ENCODE measurements at places on chromosomes 6 and 20.

GRCh38 chr6:135148889-135149288 is 32.2 kb upstream of the MYB start:
- no peak overlapping the region for H3K4me3 ChIP-seq
- no peak for DNase-seq
- peaks cover 55% of the 10 kb centered on the region for H3K4me1 ChIP-seq
- H3K27me3 ChIP-seq: no peaks in the 10 kb centered on the region
- no peak overlapping the region for H3K27ac ChIP-seq

DNA sequence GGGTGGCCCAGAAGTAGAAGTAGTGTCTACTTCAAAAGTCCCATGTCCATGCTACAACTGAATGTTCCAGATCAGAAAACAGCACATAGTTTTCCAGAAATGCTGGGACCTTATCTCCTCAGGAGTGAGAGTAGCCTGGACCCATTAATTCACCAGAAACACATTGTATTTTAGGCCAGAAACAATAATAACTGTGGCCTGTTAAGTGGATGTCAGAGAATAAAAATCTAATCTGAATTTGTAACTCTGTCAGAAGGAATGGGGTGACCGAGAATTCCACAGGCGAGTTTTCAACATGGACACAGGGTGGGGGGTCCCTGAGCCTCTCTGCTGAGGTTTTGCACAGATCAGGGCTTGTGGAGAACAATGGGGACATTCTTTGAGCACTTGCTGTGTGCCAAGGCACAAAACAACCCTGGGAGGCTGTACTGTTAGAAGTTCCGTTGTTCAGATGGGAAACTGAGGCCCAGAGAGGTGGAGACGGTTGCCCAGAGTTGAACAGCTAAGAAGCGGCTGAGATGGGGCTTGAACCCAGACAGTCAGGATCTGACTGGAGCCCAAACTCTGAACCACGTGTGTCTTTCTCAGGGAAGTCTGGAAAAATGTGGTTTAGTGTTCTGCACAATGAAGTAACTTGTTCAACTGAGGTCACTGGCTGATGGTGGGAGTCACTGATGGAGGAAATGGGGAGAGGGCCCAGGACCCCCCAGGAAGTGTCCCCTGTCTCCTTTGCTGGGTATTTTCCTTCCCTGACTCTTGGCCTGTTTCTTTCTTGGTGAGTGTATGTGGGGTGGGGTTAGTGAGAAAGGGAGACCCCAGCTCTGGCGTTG is 44.2 kb downstream of the SNAI1 start:
- H3K4me1 ChIP-seq: no peaks in the 10 kb centered on the region
- H3K27ac ChIP-seq: no peak overlapping the region
- H3K4me3 ChIP-seq: no peak overlapping the region
- H3K36me3 ChIP-seq: no peaks in the 10 kb centered on the region
- H3K27me3 ChIP-seq: no peaks in the 10 kb centered on the region

DNA sequence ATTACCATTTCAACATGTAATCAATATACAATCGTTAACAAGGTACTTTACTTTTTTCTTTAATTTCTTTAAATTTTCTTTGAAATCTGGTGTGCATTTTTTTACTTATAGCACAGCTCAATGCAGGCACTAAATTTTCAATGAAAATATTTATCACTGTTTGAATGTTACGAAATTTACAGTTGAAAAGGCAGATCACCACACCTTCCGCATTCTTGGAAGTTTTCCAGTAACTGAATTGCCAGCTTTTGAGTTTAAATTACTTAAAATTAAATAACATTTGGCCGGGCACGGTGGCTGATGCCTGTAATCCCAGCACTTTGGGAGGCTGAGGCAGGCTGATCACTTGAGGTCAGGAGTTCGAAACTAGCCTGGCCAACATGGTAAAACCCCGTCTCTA is 309.9 kb downstream of the BMP7 start:
- no peak overlapping the region for H3K4me3 ChIP-seq
- H3K27me3 ChIP-seq: peaks cover 32% of the 10 kb centered on the region
- no peaks in the 10 kb centered on the region for H3K4me1 ChIP-seq
- no peak overlapping the region for H3K27ac ChIP-seq

DNA sequence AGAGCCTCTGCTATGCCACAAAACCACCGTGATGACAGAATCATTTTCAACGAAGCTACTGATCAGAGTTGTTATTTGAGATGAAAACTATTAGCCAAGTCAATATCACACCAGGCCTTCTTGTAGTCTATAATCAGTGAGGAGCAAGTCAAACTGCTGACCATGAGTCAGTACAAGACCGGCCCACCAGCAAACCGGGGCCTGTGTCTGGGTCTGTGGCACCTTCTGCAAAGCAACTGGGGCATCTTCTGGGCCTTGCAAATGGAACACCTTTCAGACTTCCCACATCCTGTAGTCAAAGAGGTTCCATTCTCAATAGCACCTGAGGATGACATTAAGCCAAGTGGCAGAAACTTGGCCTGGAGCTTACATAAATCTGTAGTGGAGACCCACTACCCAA is 38.5 kb downstream of the CPXM1 start:
- peaks cover 2% of the 10 kb centered on the region for H3K27me3 ChIP-seq
- no peaks in the 10 kb centered on the region for H3K4me1 ChIP-seq
- no peaks in the 10 kb centered on the region for H3K36me3 ChIP-seq
- DNase-seq: no peak

DNA sequence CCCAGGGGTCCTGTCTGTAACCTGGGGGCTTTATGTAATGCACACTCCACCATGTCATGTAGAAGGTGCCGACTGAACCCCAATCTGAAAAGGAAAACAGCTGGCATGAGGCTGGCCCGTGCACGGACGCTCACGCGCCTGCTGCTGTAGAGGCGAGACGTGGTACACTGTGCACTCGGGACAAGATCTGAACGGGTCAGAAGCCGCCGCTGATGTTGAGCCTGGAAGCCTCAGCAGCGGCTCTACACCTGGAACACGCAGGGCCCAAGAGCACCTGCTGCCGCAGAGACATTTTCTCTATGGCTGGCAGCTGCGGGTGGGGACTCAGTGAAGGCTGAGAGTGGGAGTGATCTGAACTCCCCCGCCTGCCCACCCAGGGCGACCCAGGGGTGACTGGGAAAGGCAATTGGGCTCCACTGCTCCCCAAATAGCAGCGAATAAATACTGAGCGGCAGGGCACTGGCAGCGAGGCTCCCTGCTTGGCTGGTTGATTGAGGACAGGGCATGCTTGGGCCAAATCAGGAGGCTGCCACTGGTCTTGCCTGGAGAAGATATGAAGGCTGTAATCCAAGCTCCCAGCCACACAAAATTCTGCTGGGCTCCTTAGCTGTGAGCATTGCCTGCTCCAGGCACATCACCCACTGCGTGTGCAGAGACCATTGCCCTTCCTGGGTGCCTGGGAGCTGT is 2.5 kb upstream of the OGFR start:
- DNase-seq: no peak
- no peak overlapping the region for H3K4me3 ChIP-seq
- H3K27me3 ChIP-seq: no peaks in the 10 kb centered on the region
- H3K27ac ChIP-seq: no peak overlapping the region
- peaks cover 24% of the 10 kb centered on the region for H3K4me1 ChIP-seq
- H3K36me3 ChIP-seq: peaks cover 20% of the 10 kb centered on the region

DNA sequence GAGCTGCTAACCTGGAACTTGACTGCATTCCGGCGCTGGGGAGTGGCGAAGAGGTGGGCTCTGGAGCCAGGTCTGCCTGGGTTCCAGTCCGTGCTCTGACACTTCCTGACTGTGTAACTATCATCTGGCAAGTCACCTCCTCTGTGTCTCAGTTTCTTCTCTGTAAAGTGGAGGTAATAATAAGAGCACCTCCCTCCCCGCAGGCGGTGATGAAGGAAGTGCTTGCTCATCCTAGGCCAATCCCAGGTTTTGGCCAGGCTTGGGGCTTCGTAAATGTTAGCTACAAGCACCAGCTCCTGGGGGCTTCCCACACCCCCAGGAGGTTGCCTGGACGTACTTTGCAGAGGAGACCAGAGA is 32.8 kb downstream of the SNAI1 start:
- no peak overlapping the region for H3K4me3 ChIP-seq
- H3K27me3 ChIP-seq: peaks cover 23% of the 10 kb centered on the region
- DNase-seq: no peak
- H3K4me1 ChIP-seq: peaks cover 5% of the 10 kb centered on the region
- H3K27ac ChIP-seq: no peak overlapping the region
- no peaks in the 10 kb centered on the region for H3K36me3 ChIP-seq

DNA sequence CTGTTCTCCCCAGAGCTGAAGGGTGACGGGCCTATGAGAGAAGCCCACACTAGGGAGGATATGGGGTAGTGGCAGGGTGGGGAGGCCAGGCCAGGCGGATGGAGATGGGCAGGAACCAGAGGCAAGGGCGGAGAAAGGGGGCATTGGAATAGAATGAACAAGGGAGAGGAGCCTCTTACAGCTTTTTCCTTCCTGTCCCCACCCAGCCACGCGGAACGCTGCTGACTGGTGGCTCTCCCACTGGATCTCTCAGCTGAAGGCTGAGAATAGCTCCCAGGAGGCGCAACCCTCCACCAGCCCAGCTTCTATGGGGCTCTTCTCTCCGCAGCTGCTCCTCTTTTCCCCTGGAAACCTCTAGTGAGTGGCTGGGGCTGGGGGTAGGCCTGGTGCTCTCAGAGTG is 10.8 kb downstream of the DLK2 start:
- H3K4me3 ChIP-seq: no peak overlapping the region
- H3K36me3 ChIP-seq: peaks cover 2% of the 10 kb centered on the region
- DNase-seq: no peak
- H3K27me3 ChIP-seq: no peaks in the 10 kb centered on the region
- H3K27ac ChIP-seq: no peak overlapping the region
- no peaks in the 10 kb centered on the region for H3K4me1 ChIP-seq

GRCh38 chr6:75296811-75297779 is 12.5 kb upstream of the TMEM30A start:
- peaks cover 3% of the 10 kb centered on the region for H3K4me1 ChIP-seq
- no peaks in the 10 kb centered on the region for H3K27me3 ChIP-seq
- DNase-seq: no peak
- no peak overlapping the region for H3K4me3 ChIP-seq
- H3K27ac ChIP-seq: no peak overlapping the region
- H3K36me3 ChIP-seq: no peaks in the 10 kb centered on the region

DNA sequence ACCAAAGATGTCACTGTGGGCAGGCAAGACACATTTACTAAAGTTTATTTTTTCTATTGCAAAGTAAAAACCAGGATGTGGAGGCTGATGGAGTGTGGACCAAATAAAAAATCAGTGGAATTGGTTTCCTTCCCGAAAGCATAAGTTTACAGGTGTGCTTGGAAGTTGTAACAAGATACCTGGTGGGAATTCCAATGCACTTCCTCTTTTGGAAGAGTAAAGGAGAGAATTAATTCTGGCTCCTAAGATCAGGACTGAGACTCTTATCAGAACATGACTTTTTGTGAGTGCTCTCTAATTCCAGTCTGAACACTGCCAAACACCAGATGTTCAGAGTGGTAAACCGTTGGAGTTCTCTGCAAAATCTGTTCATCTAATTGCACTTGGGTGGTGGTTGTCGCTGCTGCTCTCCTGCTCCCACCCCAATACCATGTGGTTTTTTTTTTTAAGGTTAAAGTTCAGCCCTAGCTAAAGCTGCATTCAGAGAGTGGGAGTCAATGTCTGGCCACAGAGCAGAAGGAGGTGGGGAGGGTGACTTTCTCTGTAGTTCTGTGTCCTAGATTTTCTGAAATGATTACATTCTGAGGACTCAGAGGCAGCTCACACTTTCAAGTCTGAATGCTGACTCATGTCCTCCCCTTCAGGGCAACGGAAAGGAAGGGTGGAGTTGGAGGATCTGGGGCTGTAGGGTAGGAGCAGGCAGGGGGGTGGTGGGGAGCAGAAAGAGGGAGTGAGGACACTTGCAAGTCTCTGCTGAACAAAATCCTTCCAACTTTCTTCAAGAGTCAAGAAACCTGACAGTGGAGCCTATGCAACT is 275.8 kb upstream of the PRDM1 start:
- no peaks in the 10 kb centered on the region for H3K36me3 ChIP-seq
- H3K27me3 ChIP-seq: peaks cover 3% of the 10 kb centered on the region
- no peak overlapping the region for H3K27ac ChIP-seq
- peak; percentile 43 for DNase-seq
- no peak overlapping the region for H3K4me3 ChIP-seq
- peaks cover 15% of the 10 kb centered on the region for H3K4me1 ChIP-seq

DNA sequence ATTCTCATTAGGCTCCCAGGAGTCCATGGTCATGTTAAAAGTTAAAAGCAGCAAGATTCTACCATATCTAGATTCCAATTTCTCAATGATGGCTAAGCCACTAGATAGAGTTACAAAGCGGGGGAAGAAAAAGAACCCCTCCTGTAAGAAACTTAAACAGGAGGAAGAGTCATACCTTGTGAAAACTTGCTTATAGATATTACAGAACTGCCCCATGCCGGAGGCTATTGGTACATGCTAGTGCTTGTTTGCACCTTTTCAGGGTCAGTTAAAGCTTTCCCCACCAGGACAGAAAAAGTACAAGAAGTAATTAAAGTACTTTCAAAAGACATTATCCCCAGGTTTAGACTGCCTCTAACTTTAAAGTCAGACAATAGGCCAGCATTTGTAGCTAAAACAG is 15.5 kb upstream of the GSTA3 start:
- no peak overlapping the region for H3K27ac ChIP-seq
- no peaks in the 10 kb centered on the region for H3K4me1 ChIP-seq
- no peaks in the 10 kb centered on the region for H3K36me3 ChIP-seq
- H3K27me3 ChIP-seq: no peaks in the 10 kb centered on the region
- DNase-seq: no peak

DNA sequence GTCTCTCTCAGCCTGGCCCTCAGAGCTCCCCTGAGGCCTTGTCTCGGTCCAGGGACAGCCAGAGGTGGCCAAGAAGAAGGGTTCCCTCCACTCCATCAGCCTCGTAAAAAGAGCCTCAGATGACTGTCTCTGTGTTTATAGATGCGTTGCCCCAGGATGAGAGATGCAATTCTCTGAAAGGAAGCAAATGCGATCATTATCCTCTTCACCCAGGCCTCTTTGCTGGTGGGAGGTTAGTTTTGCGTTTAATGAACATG is 90.4 kb downstream of the YTHDF1 start:
- H3K4me1 ChIP-seq: no peaks in the 10 kb centered on the region
- peaks cover 16% of the 10 kb centered on the region for H3K27me3 ChIP-seq
- no peak overlapping the region for H3K27ac ChIP-seq

DNA sequence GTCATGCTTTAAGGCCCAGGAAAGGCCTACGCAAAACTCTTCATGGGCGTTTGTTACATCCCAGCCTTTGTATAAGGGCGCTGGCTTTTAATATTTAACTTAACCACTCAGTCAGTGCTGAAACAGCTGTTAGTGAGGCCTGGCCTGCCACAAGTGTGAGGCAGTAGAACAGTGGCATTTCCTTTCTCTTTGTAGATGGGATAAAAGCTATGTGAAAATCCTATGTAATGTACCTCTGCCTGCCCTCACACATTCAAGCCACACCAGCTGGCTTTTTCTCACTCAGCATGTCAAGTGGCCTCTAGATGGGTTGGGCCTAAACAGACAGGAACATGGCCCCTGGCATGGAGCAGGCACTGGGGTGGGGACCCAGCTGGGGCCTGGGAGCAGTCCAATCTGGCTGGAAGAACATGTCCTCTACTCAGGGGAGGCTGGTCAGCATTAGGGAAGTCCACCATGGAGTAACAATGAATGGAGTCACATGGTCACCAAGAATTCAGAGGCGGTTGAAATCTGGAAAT is 20.7 kb downstream of the CGA start:
- no peak for DNase-seq
- no peak overlapping the region for H3K27ac ChIP-seq
- H3K4me3 ChIP-seq: no peak overlapping the region
- H3K36me3 ChIP-seq: no peaks in the 10 kb centered on the region
- H3K4me1 ChIP-seq: no peaks in the 10 kb centered on the region

- no peaks in the 10 kb centered on the region for H3K36me3 ChIP-seq
- peaks cover 18% of the 10 kb centered on the region for H3K4me1 ChIP-seq
- no peak overlapping the region for H3K27ac ChIP-seq
- peaks cover 8% of the 10 kb centered on the region for H3K27me3 ChIP-seq
Measured at GRCh38 chr6:157665180-157665579, 157.9 kb upstream of the SNX9 start.
